ENCODE measurements at places on chromosomes 2 and 18.

DNA sequence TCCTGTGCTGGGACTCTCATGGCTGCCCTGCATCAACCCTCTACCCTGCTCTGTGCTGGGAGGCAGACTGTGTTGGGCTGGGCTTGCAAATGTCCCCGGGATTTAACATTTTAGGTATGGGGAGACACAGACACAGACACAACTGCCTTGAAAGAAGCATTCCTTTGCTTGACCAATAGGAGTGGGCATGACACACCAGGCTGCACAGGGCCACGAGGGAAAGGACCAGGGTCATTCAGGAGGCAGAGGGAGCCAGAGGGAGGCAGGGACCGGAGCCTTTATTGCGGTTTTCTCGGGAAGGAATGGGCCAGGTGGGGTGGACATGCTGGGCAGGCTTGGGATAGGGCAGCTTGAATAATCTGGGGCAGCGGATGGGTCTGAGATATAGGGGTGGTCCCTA, 238.7 kb upstream of the COPS8 start:
- DNase-seq: no peak

GRCh38 chr2:218319813-218320365, 27.6 kb upstream of the TMBIM1 start:
- no peak for DNase-seq

DNA sequence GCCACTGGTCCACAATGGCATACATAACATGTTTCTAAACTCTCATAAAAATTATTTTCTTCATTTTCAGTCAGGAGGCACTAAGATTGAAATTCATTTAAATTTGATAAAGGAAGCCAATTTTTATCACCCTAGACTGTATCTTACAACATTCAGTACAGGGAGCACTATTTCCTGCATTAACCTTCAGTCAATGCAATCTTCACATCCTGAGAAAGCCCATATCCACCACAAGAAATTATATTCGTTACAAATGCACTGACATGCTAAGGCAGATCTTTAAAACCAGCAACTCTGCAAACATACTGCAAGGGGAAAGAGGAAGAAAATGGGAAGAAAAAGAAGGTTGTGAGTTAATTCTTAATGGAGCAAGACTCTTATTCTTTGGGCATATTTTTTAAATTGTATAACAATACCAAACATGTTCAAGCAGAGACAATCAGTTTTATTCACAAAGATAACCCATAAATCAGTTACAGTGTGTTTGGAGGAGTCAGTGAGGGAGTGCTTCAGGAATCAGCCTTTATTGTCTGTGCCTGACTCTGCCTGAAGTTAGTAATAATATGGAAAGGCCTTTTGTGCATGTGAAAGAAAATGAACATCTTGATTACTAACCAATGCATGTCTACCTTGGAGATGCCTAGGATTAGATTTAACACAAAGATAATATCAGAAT, 370.1 kb downstream of the FBXO15 start:
- DNase-seq: no peak

DNA sequence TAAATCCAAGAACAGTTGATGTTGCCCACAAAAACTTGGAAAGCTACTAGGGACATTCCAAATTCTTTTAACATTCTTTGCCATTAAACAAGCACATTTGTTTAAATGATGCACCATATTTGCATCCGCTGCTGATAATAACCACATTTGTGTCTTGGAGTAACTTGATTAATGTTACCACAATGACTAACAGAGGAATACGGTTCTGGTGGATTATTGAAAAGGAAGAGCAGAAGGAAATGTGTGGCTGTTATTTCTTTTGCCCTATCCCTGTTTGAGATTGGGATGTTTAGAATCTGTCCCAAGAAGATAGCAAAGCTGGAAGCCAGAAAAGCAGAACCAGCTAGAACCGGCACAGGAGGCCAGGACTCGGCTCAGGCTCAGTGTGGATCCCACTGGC, 39.2 kb upstream of the RASGRP3 start:
- DNase-seq: no peak

DNA sequence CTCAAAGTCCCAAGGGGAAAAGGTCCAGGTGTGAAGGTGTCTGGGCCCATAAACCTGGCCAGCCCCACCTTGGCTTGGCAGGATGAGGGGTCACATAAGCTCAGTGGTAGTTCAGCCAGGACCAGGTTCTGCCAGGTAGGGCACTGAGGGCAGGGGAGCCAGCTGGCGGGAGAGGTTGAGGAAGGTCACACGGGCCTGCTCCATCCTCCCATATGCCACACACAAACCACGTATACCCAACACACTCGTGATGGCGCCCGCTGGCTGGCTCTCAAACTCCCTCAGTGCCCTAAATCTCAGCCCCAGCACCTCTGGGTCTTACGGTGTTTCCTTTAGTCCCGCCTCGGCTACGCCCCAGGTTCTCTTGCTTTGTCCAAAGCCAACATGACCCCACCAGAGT, 160.5 kb downstream of the ZFP36L2 start:
- DNase-seq: no peak

DNA sequence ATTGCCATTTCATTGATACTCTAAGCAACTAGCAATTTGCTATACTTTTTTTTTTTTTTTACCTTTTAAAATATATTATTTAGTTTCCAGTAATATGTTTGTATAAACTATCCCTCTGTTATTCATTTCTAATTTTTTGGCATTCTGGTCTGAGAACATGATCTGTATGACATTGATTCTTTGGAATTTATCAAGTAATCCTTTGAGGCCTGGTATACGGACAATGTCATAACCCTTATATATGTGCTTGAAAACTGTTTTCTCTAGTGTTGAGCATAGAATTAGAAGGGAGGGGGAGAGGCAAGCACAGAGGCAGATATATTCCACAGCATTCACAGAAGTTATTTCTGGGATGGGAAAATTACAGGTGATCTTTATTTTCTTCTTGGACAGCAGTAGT, 48.2 kb upstream of the POLE4 start:
- DNase-seq: no peak

- no peak for DNase-seq
These were observed 16.4 kb upstream of the MARCHF7 start for GRCh38 chr2:159695795-159696448.

GRCh38 chr2:48693645-48694044, 61.9 kb downstream of the LHCGR start:
- DNase-seq: no peak

DNA sequence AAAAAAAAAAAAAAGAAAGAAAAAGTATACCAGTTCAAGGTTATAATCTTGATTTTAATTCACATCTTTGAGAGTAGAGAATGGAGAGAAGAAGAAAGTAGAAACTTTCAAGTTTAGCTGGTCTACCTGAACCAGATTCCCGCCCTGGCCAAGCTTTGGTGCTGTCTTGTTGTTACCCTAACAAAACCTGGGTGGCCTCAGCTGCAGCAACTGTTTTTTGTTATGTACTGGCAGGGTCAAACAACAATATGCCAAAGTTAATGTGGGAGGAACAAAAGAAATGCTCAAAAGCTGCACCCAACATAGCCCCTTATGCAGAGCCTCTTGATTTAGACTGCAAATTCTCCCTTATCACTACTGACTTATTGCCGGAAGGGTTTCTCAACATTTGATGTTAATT, 165.3 kb upstream of the TFPI start:
- DNase-seq: no peak

- no peak for DNase-seq
These were observed 163.0 kb downstream of the FAM210A start for GRCh38 chr18:13563390-13563805.

DNA sequence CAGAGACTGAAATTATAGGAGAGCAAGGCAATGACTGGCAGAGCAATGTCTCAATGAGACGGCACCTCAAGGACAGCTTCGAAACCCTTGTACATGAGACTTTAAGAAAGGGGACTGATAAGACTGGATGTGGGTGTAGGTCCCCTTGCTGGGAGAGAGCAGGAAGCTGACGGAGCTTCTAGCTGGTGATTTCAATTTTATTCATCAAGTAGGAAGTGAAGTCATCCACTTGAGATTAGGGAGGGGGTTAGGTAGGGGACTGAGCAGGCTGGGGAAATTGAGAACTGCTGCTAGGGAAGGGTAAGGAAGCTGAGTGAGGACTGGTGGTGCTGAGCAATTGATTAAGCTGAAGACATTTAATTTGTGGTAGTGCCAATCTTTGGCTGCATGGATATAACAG, 99.5 kb upstream of the ITGB6 start:
- DNase-seq: no peak

- no peak for DNase-seq
These were observed 617.0 kb upstream of the CDH2 start for GRCh38 chr18:28793901-28794300.

DNA sequence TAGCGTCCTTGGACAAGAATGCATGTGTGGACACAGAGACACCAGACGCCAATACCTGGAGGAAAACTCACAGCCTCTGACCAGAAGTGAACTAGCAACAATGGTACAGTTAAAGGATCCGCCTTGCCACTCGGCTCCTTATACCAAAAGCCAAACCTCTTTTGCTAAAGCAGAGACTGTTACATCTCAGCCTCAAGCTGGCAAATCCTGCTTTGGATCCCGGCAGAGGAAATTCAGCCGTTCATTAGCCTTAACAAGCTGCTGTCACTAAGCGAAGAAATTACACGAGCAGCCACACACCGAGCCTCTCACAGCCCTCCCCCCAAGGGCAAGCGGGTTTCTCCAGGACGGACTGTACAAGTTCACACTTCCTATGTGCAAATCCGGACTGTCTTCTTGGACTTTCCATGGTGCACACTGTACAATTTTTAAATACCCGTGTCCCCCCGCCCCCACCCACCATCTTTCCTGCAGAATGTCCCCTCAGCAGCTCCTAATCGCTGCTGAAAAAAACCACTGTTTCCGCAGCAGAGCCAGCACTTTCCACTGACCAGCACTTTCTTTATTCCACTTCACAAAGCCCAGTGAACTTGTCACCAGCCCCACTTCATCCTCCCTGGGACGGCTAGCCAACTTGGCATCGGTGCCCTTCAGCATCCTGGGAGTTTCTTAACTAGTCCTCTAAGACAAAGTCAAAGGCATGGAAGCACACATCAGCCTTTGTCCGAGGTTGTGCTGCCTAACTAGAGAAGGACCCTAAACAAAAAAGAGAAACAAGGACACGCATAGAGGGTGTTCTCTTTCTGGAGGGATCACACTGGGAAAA, 1.5 kb downstream of the KLF7 start:
- DNase-seq: no peak

DNA sequence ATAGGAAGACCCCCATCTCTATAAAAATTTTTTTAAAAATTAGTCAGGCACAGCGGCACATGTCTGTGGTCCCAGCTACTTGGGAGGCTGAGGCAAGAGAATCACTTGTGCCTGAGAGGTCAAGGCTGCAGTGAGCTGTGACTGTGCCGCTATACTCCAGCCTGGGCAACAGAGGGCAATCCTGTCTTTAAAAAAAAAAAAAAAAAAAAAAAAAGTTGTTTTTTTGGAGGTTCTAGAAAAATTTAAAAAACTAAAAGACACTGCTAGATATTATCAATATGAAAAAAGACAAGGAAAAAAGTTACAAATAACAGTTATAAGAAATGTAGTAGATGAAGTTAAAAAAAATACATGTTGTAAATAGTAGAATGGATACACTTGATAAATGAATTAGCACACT, 56.1 kb upstream of the C2orf15 start:
- DNase-seq: no peak

DNA sequence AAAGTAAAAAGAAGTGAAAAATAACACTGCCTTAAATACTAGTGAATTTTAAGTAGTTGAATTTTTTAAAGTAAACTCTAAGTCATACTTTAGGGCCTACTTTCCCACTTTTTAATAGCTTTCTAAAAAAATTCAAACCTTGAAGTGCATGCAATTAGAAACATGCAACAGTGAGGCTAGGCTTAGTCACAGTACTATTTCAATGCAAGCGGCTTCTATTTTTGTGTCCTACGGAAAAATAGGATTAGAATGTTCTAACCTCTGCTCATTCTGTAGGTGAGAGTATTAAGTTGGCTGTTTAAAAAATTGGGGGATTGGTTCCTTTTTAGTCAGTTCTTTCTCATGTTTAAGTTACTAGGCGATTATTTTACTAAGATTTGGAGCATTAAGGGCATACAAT, 39.1 kb upstream of the PSMD14 start:
- DNase-seq: no peak

DNA sequence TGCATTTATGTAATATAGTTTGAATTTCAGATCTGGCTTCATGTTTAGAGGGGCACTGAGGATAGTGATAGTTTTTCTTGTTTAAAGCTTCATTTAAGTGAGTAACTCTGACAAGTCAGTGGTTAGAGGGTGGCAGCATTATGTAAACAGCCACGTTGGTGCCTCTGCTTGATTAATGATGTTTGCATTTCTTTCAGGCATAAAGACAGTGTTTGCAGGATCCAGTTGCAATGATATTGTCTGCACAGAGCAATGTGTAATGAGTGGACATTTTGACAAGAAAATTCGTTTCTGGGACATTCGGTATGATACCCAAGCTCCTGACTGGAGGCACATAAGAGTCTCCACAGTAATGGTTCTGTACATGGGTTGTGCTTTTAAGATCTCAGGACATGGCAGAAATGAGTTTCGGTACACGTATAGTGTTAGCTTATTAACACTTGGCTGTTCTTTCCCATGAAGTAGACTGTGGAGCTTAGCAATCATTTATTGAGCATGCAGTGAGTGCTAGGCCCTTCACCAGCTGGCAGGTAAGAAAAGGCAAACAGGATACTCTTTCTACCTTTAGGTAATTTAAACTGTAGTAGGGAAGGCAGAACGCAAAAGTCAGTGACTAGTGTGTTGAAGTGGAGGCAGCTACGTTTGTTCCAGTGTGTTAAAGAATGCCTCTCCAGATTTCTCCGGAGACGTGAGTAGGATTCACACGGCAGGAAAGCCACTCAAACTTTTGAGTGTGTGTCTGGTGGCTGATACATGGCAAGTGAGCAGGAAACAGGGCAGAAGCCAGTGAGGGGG, 17.4 kb upstream of the SAG start:
- DNase-seq: no peak

DNA sequence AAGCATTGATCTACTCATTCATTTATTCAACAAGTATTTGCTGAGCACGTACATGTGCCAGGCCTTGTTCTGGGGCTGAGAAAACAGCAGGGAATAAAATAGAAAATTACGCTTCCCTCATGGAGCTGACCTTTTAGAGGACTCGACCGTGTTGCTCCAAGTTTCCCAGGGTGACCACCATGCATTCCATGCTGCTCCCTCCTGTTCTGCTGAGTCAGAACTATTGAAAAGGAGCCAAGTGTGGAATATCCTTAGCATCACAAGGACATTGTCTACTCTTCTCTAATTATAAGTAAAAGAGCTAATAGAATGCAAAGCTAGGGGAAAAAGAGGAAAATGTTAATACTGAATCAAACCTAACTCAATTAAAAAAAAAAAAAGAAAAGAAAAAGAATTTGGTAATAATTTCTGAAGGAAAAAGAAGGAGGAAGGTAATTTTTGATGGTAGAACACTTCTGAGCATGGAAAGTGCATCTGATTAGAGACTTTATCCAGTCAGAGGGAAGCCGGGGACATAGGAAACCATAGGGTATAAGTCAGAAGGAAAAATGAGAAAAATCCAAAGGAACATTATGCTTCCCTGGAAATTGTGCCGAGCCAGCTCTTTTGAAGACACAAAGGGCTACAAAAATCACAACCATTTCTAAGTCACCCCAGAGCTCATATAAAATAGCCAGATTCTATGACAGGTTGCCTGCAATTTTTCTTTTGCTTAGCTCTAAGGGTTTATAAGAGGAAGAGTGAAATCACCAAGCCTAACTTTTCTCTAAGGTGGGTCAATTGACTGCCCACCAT, 339.4 kb downstream of the RND3 start:
- DNase-seq: no peak

Measured in H1 (cell line).